Left lobe of liver (tissue), 2 donors: ENCODE measurements at places on chromosomes 16 and 17.

DNA sequence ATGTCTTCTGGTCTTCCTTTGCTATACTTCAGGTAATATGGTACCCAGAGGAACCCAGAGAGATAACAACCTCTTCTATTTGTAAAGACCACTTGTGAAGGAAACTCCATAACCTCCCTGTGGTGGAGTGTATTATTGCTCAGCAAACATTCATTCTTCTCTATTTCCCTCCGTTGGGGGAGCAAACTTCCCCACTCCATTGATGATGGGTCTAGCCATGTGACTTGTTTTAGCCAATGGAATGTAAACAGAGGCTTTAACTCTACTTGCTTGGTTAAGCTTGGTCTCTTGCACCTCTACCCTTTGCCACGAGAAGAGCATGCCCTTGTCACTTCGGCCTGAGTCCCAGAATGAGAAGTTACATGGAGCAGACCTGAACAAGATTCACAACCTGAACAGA, 30.0 kb upstream of the SKAP1 start:
- no peak for DNase-seq

DNA sequence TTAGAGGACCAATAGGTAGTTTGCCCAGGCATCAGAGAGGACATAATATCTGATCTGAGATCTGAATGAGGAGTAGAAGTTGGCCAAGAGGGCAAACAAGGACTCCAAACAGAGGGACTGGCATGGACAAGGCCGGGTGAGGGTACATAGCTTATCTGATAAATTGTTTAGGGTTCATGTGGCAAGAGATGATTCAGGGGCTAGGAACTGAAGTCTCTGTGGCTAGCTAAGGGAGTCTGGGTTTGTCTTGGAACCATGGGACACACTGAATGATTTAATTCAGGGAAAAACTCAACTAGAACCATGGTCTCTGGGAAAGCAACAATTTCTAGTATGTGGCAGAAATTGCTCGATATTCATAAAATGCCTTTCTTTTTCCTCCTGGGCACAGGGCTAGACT, 4.1 kb upstream of the AQP8 start:
- DNase-seq, result no peak

DNA sequence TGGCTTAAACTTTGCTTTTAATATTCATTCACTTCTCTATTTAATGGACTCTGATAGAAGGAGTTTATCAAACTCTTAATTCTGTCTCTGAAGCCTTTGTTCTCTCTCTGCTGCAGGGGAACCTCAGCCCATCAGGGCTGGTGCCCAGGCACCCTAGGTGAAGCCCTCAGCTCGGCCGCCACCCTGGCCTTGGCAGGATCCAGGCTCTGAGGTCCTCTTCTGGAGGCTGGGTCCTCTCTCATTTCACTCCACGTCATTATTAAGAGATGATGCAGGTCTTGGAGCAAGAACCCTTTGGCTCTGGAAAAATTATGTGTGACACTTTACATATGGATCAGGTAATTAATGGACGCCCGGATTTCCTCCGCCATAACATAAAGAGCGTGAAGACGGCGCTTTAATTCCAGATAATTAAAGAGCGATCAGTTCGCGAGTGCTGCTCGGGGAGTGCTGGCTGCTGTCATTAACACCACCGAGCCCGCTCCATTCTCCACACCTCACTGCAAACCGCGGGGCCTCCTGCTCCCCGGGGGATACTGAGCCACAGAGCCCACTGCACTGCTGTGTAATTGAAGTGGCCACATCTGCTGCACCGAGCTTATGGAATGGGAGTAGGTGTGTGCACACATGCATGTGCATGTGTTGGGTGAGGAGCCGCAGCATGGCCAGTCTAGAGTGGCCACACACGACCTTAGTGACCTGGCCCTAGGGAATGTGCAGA, 259.4 kb upstream of the TNRC6C start:
- no peak for DNase-seq

- no peak for DNase-seq
These were observed 50.6 kb downstream of the CNGB1 start for GRCh38 chr16:57920215-57920879.

GRCh38 chr17:36132421-36132831, 28.8 kb downstream of the CCL4 start:
- DNase-seq, result no peak

DNA sequence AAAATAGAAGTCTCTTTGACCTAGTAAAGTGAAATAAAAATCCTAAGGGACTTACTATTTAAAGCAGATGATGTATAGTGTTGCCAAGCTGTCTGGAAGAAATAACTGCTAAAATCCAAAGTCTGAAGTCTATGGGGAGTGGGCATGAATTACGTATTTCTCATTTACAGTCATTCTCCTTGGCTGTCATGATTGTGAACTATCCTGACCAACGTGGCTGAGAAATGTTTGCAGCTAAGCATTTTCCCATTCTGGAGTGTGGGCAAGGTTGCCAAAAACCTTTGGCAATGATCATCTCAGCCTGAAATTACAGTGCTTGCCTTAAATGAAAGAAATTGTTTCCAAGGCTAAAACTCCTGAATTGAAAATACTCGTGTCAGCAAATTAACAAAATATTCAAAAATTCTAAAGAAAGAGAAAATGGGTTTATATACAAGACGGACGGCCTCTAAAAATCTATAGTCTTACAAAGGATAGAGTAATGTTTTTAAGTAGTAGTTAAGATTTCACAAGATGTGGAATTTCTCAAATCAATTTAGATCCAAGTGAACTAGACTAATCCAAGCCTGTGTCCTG, 77.0 kb downstream of the CACNG1 start:
- DNase-seq, result no peak

DNA sequence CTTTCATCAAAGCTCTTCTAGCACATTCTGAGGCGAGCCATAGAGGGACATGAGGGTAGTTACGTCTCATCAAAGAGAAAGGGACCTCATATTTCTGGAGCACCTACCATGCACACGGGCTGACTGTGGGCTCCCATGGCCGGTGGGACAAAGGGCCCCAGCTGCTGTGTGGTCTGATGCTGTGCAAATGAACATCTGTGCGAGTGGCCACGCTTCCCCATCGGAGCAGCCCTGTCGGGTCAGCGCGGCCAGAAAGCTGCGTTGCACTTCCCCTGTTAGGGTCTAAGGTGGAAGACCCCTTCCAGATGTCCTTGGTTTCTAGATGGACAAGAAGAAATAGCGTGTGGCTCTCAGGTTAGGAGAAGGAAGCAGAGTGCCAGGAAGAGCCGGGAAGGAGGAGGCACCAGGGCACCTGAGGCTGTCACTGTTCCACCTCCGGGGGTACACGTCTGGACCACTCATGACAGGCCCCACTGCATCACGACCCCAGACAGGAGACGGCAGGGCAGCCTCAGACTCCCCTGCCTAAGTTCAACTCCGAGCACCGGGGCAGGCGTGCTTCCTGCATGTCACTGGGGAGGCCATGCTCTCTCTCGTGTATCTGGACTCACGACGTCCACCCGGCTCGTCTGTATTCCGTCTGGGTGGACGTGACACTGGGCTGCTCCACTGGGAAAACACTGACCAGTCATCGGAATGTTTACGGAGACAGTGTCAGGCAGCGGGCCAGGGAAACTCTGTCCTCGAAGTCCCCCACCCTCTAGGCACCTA, 8.5 kb upstream of the BAIAP2 start:
- DNase-seq, result peak; percentile 44

- no peak for DNase-seq
These were observed 153.2 kb upstream of the KCNJ18 start for GRCh38 chr17:21539146-21539545.

- no peak for DNase-seq
These were observed 13.5 kb downstream of the CD300LF start for GRCh38 chr17:74699236-74699635.

DNA sequence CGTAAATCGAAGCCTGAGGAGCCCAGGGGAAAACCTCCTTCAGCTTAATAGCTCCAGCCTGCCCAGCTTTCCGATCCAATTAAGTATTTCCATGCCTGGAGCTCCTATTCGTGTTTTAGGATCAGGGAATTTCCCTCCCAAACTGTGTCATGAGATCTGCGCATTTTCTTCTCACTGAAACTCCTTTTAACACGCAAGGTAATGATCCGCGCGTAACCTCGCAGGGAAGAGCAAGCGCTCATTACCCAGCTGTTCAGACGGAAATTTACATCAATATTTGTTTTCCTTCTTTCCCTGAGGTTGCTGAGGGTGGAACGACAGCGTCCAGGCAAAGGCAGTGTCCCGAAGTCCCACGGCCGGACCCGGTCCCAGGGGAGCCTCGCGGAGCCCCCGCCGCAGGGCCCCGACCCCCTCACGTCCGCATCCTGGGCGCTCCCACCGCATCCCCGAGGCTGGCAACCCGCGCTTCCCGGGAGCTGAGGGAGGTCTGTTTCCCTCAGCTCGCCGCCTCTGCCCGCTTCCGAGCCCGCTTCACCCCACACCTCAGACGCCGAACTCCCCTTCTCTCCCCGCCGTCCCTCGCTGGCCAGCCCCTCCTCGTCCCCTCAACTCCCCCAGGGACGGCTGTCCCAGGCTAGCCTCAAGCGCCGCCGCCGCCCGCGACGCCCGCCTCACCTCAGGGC, 415 bp downstream of the ABCA5 start:
- no peak for DNase-seq

DNA sequence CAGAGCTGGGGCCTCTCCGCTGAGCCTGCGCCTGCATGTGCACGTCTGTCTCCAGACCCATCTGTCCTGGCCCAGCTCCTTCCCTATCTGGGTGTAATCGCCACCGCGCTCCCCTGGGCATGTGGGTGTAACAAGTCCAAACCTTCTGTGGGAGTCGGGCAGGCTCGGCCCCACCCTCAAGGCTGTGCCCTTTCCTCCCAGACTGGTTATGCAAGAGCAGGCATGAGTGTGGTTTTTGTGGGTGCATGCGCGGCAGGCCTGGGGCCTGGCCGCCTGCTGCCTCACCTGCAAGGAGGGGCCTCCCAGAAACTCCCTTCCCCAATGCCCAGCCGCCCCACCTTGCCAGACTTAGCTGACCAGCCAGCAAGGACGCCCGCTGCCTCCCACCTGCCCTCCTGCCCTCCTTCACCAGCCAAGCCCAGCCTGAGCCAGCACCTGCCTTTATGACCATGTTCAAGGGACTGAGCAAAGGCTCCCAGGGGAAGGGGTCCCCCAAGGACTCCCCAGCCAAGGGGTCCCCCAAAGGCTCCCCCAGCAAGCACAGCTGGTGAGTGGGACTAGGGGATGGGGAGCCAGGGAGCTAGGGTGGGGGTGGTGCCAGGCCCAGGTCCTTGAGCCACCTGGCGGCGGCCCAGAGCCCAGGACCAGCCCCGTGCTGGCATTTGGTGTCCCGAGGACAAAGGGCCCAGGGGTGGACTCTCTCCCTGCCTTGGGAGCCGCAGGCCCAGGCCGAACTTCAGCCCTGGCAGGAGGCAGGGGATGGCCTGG, at the start of gene EVPLL:
TSS of gene EVPLL (plus strand) at position 342 of the 768 bp plus-strand sequence. CDS start 3,160 bp downstream, outside the sequence.
- peak; percentile 94 for DNase-seq

GRCh38 chr17:5971969-5972368, 98.2 kb upstream of the WSCD1 start:
- DNase-seq, result no peak

- DNase-seq, result no peak
These were observed 96.3 kb upstream of the ZNF750 start for GRCh38 chr17:82935966-82936767.

GRCh38 chr16:86709103-86709502, 130.8 kb downstream of the FOXL1 start:
- no peak for DNase-seq

GRCh38 chr17:51185763-51186332, 19.6 kb downstream of the NME2 start:
- DNase-seq, result no peak

DNA sequence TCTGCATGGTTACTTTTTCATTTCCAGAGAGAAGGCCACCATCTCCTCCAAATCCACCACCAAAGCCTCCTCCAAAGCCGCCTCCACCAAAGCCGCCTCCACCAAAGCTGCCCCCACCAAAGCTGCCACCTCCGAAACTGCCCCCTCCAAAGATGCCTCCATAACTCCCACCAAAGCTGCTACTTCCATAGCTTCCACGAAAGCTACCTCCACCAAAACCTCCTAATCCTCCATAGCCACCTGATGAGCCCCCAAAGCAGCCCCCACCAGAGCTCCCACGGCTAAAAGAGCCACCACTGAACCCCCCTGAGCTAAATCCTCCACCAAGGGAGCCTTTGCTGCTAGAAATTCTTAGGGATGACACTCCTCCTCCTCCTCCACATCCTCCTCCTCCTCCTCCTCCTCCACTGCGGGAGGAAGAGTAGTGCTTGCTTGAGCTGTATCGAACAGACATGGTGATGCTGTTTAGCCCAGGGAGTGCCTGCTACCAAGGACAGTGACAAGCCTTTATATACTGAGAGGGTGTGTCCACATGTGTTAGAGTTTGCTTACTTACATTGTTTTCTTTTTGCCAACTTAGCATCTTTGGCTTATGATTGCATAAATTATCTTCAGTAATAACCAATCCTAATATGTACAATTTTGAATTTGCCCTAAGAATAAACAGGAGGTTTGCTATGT, at the start of gene KRT10:
TSS of gene KRT10 (minus strand) at position 483 of the 681 bp plus-strand sequence. CDS start at position 454, 29 bp downstream.
- DNase-seq, result no peak

- no peak for DNase-seq
These were observed 51.0 kb upstream of the GPRC5B start for GRCh38 chr16:19935694-19936093.
